ENCODE measurements at places on chromosomes 16 and 17.

- no peak for DNase-seq
Observed at GRCh38 chr17:44623070-44623725, 33.1 kb upstream of the MEIOC start.

DNA sequence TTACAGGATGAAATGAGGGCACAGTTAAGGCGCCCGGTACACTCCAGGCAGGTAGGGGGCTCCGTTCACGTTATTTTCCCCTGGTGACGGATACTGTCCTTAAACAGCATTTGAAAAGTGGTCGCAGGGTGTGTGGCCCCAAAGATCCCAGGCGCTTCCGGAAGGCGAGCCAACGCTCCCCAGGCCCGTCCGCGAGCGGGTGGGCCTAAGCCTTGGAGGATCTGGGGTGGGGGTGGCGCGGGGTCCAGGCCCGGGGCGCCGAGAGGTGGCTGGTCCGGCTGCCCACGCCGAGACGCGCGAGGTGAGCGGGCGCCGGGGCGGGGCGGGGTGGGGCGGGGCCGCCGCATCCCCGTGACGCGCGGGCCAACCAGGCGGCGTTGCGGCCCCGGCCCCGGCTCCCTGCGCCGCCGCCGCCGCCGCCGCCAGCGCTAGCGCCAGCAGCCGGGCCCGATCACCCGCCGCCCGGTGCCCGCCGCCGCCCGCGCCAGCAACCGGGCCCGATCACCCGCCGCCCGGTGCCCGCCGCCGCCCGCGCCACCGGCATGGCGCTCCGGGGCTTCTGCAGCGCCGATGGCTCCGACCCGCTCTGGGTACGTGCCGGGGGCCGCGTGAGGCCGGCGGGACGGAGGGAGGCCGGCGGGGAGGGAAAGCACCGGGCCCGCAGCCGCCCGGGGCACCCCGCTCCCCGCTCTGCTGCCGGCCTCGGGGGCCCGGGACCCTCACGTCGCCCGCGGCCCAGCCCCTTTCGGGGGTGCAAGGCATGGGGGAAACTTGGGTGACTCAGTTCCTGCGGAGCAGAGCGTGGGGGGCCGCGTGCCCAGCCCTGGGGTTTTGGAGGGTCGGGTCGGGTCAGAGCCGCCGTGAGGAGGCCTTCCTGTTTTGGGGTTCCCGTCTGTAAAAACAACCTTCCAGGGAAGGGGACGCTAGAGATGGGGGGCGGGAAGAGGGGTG, at the start of gene ABCC1:
ABCC1 (plus strand) TSS at position 407 of the 951 bp plus-strand sequence; CDS start at position 543, 136 bp downstream.
- DNase-seq, result no peak

DNA sequence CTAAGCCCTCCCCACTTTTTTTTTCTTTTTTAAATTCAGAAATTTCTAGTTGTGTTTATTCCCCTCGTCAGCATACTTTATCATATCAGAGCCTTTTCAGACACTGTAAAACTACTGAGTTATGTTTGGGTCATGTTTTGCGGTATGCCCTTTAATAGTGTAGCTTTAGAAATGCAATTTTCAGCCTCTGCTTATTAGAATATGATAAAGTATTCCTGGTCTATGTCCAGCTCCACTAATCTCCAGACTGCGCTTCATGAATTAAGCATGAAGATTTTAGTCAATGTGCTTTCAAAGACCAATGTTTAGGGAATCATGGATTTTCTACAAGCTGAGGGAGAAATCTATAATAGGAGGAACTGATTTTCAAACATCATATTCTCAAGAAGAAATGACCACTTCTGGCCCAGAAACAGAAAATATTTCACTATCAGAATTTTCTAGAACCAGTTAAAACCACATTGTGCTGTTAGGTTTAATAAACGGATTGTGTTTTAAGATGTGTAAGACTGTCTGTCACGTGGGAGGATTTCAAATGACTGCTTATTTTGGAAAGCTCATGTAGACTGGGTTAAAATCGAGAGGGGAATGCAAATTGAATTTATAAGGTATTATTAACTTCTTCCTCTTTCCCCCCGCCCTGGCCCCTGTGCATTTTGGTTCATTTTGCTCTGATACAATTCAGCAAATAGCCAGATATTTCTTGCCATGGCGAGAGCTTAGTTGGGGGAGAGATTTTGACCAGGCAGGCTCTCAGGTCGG, 498.5 kb downstream of the WWOX start:
- DNase-seq, result no peak

DNA sequence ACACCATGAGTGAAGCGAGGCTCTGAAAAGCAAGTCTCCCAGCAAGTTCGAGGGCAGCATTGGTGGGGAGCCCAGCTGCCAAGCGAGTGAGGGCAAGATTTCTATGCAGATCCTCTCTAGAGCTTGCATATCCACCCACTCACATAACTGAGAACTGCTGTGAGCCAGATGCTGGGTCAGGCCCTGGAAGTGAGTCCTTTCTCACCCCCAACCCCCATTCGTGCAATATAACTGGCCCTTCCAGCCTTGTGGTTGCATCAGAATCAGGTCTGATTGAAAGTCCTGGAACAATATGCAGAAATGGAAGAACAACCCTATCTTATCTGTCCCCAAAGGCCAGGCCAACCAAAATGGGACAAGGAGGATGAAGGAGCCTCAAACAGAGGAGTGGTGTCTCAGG, 146.6 kb downstream of the IRX5 start:
- no peak for DNase-seq

DNA sequence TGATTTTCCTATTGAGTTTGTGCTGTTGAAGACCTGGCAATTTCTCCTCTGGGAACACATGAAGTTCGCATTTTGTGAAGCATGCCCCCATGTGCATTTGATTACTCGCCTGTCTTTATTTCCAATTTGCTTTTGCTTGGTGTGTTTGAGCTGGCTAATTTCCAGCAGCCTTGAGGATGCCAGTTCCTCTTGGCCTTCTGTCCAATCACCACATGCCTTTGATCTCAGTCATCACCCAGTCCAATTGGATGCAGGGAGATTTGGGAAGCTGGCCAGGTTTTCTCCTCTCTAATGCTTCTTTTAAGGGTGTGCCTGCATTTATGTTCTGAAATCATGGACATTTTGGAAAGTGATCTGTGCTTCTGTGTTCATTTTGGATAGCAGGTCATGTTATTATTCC, 3.8 kb upstream of the TMEM100 start:
- DNase-seq, result no peak

GRCh38 chr16:83458612-83459011, 349.2 kb upstream of the HSBP1 start:
- no peak for DNase-seq

DNA sequence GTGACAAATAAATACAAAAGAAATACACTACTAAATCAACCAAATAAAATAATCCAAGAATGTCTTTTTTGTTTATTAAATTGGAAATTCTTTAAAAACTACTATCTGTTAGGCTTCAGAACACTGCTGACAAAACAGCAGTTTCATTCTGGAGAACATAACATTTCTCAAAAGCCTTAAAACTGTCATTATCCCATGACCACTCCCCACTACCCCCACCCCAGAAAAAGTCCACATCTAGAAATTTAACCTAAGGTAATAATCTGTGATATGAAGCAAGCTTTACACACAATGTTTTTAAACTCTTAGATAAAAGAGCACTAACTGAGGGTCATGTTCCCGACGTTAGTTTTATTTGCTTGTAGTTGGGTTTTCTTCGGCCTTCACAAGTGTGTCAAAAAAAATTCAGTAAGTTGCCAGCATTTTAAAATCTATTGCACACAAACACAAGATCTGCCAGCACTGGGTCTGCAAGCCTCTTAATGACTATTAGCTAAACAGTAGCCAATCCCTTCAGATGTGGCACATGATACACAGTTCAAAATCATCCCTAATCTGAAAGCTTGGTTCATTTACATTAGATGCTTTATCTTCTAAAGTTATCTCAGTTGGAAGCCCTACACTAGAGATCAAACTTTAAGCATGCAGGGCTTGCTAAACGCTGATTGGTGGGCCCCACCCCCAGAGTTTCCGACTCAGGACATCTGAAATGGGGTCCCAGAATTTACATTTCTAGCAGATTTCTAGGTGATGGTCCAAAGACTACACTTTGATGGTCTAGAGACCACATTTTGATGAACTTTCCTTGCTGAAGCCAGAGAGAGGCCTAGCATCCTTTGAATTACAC, 75.2 kb downstream of the KANSL1 start:
- no peak for DNase-seq

DNA sequence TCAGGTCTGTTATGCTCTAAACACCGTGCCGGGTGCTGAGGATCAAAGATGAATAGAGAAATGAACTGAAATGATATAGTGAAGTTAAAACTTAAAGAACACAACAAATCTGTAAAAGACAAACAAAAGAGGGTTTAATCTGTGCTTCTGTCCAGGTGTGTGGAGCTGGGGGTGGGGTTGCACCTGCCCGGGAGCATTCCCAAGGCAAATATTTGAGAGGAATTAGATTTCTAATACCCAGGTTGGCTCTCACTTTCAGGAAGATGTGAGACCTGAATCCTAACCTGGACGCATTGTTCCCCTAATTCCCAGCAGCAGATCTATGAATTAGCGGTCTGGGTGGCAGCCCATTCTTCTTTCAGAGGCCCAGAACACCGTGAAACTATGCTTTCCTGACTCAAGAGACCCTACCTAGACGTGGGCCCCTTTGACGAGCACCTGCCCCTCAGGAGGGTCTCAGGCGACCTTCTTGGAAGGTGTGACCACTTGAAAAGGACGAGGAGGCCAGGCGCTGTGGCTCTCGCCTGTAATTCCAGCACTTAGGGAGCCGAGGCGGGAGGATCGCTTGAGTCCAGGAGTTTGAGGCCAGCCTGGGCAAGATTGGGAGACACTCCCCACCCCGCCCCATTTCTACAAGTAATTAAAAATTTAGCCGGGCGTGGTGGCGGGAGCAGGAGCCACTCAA, 677 bp upstream of the RANGRF start:
- DNase-seq, result no peak

DNA sequence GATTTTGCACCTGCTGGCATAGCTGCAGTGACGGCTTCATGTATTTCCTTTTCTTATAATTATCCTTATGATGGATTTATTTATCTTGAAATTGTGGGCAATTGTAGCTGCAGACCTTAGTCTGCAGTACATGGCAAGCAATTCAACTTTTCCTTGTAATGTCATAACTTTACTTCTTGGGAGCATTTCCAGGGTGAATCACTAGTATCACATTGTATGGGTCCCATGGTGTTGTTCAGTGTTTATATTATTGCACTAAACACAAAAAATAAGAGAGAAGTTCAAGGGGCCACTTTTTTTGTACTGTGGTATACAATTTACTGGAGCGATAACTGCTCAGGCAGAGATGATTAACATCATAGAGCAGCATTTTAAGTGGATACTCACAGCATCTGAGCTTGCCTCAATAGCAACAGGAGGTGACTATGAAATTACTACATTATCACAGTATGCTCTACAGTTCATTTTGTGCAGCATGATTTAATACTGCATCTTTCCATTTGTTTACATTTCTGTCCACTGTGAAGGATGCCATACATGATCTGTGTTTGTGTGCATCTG, 169.5 kb downstream of the STX8 start:
- no peak for DNase-seq

- no peak for DNase-seq
Observed at GRCh38 chr17:40921026-40921425, 16.4 kb downstream of the KRT23 start.

- peak; percentile 36 for DNase-seq
Observed at GRCh38 chr17:4739122-4740024, at the start of the genes CXCL16 and ZMYND15. CXCL16 (minus strand) TSS chr17:4739928; CDS start chr17:4739339, 589 bp downstream. ZMYND15 (plus strand) TSS chr17:4739833; CDS start chr17:4740549, 716 bp downstream.

GRCh38 chr17:75683583-75683982, 16.4 kb downstream of the SAP30BP start:
- DNase-seq, result no peak

- DNase-seq, result no peak
Observed at GRCh38 chr17:59097876-59098275, 8.8 kb downstream of the TRIM37 start.

DNA sequence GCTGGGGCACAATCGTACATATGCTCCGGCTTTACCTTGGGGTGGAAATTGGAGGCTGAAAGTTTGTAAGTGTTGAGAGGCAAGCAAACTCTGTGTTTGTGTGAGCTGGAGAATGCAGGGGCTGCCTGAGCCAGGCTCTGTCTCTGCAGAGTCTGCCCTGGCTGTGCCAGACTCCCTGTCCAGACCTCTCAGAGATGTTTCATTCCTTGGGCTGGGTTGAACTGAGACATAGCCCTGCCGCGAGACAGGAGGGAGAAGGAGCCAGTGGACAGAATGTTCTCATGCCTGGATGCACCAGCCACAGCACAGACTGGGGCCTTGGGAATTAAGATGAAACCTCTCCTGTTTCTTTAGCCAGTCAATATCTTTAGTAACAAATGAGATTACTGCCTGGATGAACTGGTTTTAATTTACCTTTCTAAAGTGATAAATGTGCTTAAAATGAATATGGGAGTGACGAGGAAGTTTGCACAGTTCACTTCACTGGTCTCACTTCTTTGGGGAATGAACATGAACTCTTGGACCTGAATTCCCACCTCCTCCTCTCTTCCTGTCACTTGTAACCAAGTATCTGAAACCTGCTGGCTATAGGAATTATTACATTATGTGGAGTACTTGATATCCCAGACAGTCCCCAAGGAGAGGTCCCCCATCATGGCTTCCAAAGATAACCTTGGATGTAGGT, 40.1 kb downstream of the YPEL2 start:
- DNase-seq, result no peak

DNA sequence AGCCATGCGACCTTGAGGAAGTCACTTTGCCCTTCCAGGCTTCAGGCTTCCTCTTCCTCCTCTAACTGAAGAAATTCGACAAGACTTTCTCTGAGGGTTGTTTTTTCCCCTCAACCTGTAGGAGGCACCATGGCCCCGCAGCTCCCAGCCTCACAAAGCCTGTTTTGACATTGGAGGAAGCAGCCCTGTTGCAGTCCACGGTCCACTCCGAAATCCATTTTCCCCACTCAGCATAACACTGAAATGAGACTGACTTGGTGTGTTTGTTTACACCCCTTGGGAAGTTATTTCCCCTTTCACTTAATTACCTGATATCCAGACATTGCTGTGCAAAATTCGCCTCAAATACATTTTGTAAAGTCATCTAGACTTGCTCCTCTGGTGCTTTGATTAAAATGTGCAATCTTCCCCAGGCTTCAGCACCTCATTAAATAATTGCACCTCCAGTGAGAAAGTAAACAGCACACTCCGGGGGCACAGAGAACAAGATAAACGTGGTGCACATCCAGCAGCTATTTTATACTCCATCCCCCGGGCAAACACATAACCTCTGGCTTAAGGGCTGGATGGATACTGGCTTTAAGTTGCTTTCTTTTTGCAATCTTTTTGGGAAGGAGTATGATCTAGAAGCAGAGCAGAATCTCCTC, 41.4 kb upstream of the PIRT start:
- no peak for DNase-seq

- DNase-seq, result no peak
Observed at GRCh38 chr16:3348547-3349167, 7.0 kb upstream of the OR2C1 start.

All from omental fat pad (tissue), 4 donors.